Occipital lobe (tissue), 3 donors: ENCODE measurements at places on chromosomes 16 and 17. TPM values are rescaled to one million over a fixed set of nuclear protein-coding genes. Genes with fewer than 3 reads are reported as not detected.

DNA sequence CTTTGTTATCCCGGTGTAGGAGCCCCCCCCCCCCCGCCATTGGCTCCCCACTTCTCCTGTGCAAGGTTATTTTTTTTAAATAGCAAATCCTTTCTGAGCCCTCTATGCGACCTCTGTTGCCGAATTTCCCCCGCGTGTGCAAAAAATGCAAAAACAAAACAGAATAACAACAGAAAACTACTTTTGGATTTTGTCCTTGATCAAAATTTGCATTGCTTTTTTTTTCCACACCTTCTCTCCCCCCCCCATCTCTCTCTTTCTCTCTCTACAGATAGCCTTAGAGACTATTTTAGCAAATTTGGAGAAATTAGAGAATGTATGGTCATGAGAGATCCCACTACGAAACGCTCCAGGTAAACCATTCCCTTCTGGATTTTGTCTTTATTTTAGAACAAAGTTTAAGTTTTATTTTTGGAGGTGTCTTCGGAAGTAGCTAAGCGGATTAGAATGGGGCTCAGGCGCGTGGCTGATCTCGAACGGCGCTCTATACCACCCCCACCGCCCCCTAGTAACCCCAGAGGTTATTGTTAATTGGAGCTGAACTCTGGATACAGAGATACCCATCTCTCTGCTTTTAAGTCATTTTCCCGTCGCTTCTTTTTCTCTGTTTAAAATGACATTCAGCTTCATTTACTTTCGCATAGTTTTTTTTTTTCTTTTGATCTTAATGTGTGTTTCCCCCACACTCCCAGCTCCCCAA, 1.0 kb downstream of the MSI2 start:
- DNase-seq: no peak

DNA sequence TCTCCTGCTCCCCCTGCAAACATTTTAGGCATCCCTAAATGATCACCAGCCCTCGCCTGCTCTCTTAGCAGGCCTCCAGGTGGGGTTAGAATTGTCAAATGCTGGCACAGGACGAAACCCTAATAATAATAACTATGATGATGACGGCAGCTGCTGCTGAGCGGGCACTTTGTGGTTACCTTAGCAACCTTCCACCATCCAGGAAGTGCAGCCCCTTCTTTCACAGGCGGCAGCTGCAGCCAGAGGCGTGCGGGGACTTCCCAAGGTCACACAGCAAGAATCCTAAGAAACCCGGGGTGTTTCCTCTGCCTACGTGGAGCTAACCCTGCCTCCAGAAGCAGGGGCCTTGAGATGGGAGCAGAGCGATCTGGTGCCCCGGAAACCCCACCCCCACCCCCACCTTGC, 22.4 kb upstream of the EIF1 start:
- DNase-seq: no peak

GRCh38 chr17:48429156-48429555, 858 bp downstream of the SKAP1 start:
- DNase-seq: no peak

GRCh38 chr17:75965468-75965867, 13.5 kb downstream of the ACOX1 start:
- no peak for DNase-seq

The TBX4 gene
- total RNA-seq: not detected
